ENCODE measurements at places on chromosomes 3 and 15.

- DNase-seq: no peak
Measured at GRCh38 chr3:50487181-50487580, 16.3 kb downstream of the CACNA2D2 start.

DNA sequence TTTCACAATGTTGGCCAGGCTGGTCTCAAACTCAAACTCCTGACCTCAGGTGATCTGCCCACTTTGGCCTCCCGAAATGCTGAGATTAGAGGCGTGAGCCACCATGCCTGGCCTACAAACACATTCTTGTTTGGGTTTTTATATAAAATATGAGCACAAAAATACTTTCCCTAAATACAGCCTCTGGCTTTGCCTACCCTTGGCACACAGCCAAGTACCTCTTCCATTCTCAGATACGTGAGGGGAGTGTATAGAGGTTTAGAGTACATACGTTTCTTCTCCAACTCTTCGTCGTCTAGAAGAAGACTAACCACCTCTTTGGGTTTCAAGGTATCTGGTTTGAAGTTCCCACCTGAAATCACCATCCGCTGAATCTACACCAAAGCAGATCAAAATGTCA is 33.5 kb downstream of the CHAC1 start:
- no peak for DNase-seq

- DNase-seq: peak; percentile 32
Measured at GRCh38 chr3:184540777-184541681, 20.6 kb upstream of the EPHB3 start.

DNA sequence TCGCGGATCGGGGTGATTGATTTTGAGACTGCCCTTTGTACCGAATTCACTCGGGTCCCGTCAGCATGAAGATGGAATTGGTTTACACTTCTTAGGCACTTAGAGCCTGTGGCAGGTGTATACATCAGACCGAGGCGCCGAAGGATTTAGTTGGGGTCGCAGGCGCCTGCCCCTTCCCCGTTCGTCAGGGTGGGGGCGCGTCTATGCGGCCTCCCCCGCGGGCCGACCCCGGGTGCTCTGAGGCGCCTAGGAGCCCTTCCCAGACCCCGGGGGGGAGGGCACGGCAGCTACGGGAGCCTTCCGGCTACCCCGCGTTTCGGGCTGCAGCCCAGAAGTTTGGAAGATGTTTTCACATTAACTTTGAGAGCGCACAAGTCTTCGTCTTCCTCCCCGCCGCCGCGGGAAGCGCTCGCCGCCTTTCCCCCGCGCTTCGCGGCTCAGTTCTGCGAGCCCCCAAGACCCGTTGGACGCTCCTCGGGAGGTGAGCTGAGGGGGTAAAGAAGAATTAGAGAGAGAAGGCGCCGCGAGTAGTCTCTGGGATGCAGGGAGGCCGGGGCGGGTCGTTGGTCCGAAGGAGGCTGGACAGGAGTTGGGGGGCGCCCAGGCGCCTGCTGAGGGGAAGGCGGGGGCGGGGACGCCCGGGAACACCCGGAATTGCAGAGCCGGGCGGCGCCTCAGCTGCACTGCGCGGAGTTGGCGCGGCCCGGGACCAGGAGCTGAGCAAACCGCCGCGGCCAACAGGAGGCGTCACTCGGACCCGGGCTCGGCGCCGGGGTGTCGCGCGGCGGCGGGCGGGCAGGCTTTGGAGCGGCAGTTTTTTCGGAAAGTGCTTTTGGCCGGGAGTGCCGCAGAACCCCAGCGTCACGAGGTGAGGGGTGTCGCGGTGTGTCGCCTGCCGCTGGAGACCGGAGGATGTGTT is 780 bp downstream of the TIPARP start:
- DNase-seq: peak; percentile 51

- DNase-seq: no peak
Measured at GRCh38 chr15:48634893-48635292, 10.6 kb downstream of the FBN1 start.

DNA sequence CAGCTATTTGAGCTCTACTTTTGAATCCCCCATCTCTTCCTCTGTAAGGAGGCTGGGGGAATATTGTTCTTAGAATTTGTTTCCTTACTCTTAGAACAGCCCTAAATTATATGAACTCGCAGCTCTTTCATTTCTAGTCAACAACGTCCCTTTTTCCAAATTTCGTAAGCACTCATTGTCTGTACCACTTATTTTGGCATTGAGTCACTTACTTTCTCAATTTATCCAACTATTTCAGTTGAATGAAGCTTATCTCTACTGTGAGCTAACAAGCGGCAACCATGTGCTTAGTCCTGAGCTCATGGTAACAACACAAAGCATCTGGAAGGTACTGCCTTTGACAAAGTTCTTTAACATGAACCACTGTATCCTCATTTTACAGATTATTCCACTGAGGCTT is 191.1 kb downstream of the GREM1 start:
- DNase-seq: no peak

DNA sequence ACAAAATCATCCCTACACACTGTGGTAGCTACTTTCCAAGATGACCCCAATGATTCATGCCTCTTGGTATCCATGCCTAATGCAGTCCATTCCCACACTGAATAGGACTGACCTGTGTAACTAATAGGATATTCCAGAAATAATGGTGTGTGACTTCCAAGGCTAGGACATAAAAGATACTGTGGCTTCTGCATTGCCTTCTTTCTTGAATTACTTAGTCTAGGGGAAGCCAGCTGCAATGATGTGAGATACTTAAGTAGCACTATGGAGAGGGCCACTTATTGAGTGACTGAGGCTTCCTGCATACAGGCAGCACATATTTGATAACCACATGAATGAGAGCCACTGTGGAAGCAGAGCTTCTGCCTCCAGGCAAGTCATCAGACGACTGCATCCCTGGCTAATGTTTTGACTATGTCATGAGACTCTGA is 50.1 kb downstream of the NR1I2 start:
- no peak for DNase-seq

GRCh38 chr15:81163961-81164800 is 30.1 kb downstream of the CFAP161 start:
- no peak for DNase-seq

DNA sequence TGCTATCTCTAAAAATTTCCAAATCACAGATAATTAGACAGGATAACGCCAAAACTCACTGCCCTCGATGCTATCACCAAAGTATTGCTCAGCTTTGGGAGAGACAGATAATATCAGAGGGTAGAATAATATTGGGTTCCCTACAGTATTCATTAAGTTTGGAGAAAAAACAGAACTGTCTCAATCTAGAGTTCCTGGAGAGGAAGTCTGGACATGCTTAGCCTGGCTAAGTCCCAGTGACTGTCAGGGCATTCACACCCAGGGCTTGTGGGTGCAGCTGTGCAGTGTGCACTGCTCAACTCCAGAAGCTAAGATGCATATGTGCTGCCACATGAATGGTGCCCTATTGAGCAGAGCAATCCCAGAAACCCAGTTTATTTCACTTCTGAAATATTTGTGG is 459.6 kb upstream of the DPH6 start:
- no peak for DNase-seq

- DNase-seq: no peak
Measured at GRCh38 chr15:100778831-100779288, 100.8 kb upstream of the ALDH1A3 start.

- DNase-seq: no peak
Measured at GRCh38 chr3:173993299-173993698, 595.8 kb downstream of the NLGN1 start.

GRCh38 chr3:148797795-148798194 is 29.8 kb upstream of the CPB1 start:
- DNase-seq: no peak

DNA sequence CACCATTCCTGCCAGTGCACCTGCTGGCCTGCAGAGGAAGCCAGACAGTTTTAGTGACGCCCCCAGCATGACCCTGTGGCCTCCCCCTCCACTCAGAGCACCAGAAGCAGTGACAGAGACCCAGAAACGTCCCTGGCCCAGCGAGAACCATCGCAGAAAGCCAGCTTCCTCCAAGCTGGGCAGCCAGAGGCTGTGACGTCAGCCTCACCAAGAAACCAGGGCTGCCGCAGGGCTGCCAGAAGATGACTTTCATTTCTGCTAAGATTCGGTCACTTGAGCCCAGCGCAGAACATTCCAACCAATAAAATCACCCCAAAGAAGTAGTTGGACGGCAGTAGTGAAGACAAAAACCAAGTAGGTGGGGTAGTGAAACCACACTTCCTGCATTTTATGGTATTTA is 29.6 kb upstream of the RPL32 start:
- DNase-seq: peak; percentile 73

DNA sequence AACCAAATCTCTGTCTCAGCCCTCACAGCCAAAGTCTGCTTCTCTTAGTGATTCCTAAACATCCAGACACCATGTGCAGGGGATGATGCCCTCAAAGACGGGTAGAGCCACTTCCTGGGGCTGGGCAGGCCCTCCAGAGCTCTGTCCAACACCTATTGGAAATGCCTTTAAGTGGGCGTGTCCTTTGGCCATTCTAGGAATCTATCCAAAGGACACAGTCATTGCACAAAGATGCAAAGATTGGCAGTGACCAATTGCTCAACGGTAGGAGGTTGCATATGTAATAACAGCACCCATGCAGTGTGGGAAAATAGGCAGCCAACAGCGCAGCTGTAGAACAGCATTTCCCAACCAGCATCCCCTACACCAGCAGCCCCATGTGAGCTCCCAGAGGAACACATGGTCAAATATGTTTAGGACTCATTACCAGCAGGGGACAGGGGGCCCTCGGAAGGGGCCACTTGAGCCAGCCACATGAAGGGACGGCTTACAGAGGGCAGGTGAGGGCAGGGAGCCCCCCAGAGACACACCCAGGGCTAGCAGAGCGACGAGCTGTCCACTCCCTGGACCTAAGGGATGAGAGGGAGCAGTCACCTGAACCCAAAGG is 142.8 kb upstream of the IQSEC1 start:
- DNase-seq: no peak

- DNase-seq: no peak
Measured at GRCh38 chr3:46695177-46695961, 1.9 kb upstream of the ALS2CL start.

DNA sequence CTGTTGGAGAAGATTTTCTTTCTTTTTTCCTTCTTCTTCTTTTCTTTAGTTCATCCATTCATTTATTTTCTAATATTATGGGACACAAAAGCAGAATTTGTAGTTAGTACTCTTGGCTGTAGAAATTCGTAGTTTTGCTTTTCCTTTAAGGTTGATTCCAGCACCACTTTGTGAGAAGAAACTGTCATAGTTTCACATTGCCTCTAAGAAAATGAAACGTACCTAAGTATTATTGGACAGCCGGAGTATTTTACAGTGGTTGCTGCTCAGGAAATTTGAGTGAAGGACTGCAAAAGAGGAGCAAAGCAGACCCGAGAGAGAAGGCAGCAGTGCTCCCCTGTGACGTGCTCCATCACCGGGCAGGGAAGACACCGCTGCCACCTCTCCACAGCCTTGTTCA is 48.1 kb downstream of the PLCL2 start:
- no peak for DNase-seq

DNA sequence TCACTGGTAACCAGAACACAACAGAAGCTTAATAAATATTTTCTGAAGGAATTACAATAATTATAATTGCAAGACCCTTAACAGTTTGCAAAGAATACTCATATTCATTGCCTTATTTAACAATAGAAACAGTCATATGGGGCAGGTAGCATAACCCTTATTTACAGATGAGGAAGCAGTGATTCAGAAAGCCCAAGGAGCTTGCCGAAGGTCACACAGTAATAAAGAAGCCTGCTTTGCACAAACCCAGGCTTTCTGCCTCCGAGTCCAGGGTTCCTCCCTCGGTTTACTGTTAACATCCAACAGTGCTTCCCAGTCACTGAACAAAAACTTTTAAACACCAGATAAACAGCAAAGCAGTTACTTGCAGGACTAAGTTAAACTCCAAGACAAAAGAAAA is 35.3 kb downstream of the SRGAP3 start:
- no peak for DNase-seq

DNA sequence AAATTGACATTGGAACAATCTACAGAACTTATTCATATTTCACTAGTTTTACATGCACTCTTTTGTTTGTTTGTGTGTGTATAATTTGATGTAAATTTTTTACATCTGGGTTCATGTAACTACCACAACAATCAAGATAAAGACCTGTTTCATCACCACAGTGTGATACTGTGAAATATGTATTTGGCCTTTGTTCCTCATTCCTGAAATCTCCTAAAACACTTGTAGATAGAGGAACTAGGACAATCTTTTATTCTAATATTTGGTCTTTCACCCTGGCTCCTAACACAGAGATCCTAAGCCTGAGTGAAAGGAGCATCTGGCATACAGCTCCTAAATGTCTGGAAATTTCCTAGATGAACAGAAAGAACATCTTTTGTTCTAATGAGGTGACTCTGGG is 155.0 kb upstream of the GPR149 start:
- no peak for DNase-seq

- DNase-seq: no peak
Measured at GRCh38 chr15:92365084-92365483, 28.6 kb upstream of the ST8SIA2 start.

GRCh38 chr15:64665179-64665578 is 110.2 kb downstream of the RBPMS2 start:
- no peak for DNase-seq

DNA sequence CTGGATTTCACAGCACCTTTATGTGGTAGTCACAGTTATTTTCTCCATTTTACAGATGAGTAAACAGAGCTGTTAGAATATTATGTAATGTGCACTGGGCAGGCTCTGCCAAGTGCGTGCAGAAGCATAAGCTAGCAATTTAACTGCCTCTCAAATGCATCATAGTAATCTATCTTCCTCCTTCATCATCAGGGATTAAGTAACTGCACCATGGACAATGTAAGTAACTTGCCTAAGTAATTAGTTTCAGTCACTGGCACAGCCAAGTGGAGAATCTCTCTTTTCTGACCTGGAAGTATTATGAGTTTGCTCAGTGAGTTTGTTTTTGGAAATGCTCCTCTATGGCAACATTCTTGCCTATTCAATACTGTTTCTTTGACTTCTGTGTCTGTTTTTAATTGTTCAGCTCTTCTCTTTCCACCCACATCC is 260.5 kb downstream of the PTPRG start:
- no peak for DNase-seq

DNA sequence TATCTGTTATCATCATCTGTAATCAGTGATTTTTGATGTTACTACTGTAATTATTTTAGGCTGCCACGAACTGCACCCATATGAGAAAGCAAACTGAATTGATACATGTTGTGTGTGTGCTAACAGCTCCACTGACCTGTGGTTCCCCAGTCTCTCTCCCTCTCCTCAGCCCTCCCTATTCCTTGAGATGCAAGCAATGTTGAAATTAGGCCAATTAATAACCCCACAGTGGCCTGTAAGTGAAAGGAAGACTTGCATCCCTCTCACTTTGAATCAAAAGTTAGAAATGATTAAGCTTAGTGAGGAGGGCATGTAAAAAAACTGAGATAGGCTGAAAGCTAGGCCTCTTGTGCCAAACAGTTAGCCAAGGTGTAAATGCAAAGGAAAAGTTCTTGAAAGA is 218.6 kb upstream of the LRRFIP2 start:
- no peak for DNase-seq

GRCh38 chr3:98645039-98645438 is 51.6 kb upstream of the CPOX start:
- DNase-seq: no peak

- DNase-seq: no peak
Measured at GRCh38 chr15:84755736-84756527, 7.5 kb downstream of the ZNF592 start.

Measured in immature natural killer cell (primary cell).